ENCODE measurements at places on chromosomes 3 and 15.

- no peak for DNase-seq
Observed at GRCh38 chr3:130384476-130385025, 39.1 kb downstream of the COL6A5 start.

DNA sequence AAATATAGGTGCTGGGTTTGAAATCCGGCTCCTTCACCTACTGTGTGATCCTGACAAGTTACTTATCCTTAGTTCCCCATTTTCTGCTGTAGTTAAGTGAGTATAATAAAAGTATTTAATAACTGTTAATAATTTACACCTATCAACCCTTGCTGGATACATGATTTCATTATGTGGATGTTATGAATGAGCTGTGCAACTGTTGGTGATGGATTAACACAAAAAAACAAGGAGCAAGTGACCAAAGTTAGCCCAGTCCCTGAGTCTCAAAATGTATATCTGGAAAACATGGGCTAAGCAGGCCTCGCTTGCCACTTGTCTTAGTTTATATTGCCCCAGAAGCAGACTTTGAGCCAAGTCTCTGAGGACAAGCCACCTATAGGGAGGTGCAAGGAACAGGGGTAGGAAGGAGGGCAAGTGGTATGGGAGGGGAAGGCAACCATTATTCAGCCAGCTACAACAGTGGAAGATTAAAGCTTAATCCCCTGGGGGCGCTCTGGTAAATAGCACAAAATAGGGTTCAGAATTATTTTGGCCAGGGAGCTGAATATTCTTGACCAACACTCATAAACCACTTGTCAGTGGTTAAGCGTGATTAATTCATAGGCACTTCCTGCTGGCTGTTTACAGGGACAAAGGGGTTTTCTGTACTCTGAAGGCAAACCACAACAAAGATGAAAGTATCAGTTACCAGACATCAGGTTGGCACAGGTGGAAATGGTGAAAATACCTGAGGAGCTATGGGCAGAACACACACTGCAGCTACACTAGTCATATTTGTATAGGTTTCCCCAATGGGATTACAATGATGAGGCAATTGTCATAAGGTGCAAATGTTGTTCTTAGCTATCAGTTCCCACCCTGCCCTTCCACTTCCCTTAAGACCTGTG, 76.2 kb downstream of the TRIM42 start:
- no peak for DNase-seq

GRCh38 chr3:71806736-71807135, 21.8 kb upstream of the PROK2 start:
- DNase-seq = no peak

- no peak for DNase-seq
Observed at GRCh38 chr3:63654211-63654610, 1.7 kb downstream of the SNTN start.

GRCh38 chr3:48970586-48970985, 19.5 kb upstream of the P4HTM start:
- DNase-seq = no peak

DNA sequence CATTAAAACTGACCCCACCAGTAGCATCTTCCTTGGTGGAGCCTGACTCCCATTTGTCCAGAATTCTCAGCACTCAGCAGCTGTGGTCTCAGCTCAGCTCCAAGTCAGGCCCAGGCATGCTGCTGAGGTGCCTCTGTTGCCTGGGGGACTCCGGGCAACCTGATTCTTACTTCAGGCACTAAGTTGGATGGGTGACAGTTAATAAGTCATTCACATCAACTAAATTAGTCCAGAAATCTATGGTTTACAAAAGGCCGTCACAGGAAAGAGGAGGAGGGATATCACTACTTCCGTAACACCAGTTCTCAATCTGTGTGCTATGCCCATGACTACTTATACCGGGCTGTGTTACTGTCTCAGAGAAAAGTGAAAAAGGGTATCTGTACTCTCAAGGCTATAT, 310.2 kb downstream of the SATB1 start:
- no peak for DNase-seq

- DNase-seq = no peak
Observed at GRCh38 chr3:128551451-128551850, 58.5 kb upstream of the GATA2 start.

GRCh38 chr3:83601704-83602103, 1357.1 kb upstream of the CADM2 start:
- DNase-seq = no peak

GRCh38 chr3:130787422-130788068, 40.9 kb upstream of the PIK3R4 start:
- DNase-seq = no peak

DNA sequence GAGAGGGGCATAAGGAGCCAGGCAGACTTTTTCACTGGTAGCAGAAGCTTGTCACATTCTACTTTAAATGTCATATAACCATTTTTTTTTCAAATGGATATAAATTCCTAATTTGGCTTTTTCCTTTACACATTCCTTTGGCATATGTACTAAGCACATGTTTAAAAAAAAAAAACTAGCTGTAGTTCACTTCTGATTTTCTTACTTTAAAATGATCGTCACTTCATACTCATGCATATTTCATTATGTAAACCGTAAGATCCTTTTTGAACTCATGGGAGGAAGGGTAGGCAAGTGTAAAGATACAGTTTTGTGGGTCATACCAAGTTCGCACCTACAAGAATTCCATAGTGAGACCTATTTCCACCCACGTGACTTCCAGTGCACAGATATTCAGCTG, 45.1 kb upstream of the BFSP2 start:
- no peak for DNase-seq

- DNase-seq = no peak
Observed at GRCh38 chr15:33242165-33242564, 47.7 kb upstream of the FMN1 start.

DNA sequence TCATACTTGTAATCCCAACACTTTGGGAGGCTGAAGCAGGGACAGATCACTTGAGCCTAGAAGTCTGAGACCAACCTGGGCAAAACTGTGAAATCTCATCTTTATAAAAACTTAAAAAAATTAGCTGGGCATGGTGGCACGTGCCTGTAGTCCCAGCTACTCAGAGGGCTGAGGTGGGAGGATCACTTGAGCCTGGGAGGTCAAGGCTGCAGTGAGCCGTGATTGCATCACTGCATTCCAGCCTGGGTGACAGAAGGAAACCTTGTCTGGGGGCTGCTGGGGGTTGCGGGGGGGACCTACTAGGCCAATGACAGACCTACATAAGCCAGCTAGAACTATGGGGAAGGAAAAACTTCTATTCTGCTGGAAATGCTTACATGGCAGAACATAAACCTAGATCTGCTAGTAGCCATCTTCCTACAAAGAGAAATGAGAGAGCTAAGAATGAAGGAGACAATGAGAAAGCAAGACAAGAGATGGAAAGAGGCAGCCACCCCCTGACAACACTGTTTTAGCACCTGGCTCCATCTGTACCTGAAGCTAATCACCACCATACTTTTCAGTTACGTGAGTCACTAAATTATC, 23.9 kb downstream of the FOXP1 start:
- DNase-seq = no peak

DNA sequence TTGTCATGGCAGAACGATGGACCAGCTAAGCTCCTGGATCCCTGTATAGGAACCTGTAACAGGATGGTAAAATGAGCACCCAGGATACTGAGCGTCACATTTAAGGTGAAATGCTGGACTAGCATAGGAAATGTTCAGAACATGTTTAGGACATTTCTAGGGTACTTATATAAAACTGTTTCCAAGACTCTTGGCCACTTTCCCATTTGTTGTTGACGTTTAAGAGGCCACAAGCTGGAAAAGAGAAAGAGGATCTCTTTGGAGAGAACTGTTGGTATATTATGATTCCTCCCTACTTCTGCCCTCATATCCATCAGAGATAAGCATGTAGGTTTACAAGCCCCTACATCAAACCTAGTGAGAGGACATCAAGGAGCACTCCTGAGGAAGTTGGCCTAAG, 57.5 kb downstream of the SCN11A start:
- no peak for DNase-seq

DNA sequence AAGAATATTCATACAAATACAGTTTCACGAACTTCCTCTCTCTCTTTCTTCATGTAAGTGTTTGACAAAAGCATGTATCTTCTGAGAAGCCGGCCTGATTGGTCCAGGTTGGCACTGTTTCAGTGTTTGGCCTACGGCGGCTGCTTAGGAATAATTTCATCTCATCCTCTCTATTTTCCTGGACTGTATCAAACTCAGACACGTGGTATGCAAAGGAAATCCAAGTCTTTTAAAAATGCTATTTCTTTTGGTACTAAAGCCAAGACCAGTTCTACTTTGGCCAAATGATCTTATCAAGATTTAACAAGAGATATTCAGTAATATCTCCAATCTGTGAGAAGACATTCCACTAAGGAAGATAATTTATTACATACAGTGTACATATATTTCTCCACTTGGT, 152.8 kb downstream of the TIGIT start:
- DNase-seq = no peak

Measured in cortex of kidney (tissue), 1 donor.